ENCODE measurements at places on chromosomes 7 and 10.

- no peak for DNase-seq
Observed at GRCh38 chr10:91907914-91908336, 1.4 kb downstream of the FGFBP3 start.

- DNase-seq, result no peak
Observed at GRCh38 chr10:11625019-11625735, 13.7 kb upstream of the USP6NL start.

DNA sequence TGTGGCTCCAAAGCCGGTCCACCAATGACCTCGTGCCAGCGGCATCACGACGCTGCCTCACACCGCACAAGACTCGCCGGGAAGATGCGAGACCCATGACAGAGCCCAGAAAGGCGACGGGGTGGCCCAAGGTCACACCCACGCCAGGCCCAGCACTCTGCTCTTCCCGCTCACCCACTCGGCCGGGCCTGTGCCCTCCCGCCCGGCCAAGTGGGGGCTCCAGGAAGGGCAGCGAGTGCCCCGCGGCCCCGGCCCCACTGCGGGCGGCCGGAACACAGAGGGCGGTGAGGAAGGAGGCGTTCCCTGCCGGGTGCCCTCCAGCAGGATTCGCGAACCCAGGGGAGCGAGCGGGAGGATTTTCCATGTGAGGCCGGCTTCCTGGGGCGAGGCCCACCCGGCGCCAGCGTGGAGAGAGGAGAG lies 56.3 kb downstream of the PDGFA start:
- no peak for DNase-seq

- no peak for DNase-seq
Observed at GRCh38 chr10:132414402-132415016, 17.5 kb downstream of the PWWP2B start.

DNA sequence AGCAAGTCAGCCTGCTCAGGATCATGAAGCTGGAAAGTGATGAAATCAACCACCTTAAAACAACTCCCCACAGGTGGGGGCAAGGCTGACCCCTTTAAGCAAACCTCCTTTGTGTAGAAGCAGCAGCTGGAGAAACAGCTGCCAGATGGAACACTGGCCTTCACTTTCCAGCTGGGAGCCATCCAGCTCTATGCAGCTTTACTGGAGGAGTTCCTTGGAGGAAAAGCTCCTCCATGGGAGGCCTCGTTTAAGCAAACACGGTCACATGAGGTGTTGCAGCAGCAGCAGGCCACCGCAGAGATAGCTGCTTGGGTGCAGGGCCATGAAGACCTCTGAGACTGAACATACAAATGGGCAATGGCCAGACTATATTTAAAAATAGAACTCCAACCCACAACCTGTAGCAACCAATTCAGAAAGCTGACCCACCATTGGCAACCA lies 13.0 kb upstream of the DLG5 start:
- DNase-seq, result no peak

- no peak for DNase-seq
Observed at GRCh38 chr7:77460057-77460486, 43.9 kb upstream of the GSAP start.

DNA sequence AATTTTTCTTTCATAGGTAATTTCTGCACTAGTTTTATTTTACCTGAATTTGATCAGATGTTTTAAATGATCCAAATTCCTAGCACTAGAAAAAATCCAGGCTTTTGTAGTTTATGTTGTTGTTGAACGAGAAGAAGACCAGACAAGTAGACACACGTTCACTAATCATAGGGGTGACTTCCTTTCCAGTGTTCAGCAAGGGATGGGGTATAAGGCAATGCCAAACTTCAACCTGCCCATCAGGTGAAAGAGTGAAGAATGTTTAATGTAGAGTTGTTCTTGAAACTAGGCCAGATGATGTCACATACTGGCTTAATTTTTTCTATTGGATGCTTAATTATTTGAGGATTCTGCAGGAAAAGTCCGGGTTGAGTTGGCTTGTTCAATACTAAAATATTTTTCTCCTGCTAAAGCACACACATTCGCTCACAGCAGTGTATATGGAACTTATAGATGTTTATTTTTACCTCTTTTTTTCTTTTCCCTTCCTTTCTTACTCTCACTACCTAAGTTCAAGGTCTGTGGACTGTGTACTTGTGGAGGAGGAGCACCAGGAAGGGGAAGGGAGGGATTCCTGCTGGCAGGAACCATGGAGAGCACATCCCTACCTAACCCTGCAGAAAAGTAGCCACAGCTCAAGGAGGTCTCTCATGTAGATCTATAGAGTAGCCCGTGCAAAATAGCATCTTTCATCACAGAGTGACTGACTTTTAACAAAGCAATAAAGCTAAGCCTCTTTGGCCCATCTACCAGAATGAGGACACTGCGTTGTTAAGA lies 23.1 kb upstream of the AKR1E2 start:
- DNase-seq, result no peak

GRCh38 chr7:1232623-1233332 lies at the start of gene UNCX:
UNCX (plus strand) TSS chr7:1232872; CDS start chr7:1233018, 146 bp downstream.
- no peak for DNase-seq

DNA sequence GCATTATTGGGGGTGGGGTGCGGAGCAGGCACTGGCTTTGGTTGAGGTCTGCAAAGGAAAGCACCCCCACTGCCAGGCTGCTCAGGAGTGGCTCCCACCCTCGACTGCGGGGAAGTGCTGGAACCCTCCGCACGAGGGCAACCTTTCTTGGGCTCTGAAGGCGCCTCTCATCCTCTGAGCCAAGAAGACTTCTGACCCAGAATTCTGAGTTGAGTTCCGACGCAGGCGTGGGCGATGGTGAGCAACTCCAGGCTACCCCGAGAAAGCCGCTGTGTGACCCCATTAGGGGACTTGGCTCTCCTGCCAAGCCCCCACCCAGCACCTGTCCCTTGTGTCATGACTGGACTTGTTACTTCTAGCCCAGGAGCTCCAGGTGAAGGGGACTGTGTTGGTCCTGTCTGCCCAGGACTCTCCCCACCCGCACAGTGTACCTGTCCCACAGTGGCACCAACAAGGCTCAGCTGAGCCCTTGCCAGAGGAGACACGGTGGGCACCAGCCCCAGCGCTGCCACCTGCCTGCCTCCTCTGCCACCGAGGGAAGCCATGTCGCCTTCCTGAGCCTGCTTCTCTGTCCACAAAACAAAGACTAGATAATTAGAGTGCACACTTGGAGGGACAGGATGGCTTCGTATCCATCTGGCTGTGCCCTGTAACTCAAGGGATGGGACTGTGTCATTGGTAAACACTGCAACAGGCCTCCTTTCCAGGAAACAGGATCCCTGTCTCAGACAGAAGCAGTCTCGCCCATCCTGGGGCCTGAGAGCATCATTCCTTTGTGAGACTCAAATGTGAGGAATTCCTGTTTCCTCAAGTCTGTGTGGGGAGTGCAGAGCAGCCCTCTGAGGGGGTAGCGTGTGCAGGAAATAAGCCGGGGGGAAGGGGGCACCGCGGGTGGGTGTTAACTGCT lies 128.8 kb downstream of the LHPP start:
- DNase-seq, result no peak

DNA sequence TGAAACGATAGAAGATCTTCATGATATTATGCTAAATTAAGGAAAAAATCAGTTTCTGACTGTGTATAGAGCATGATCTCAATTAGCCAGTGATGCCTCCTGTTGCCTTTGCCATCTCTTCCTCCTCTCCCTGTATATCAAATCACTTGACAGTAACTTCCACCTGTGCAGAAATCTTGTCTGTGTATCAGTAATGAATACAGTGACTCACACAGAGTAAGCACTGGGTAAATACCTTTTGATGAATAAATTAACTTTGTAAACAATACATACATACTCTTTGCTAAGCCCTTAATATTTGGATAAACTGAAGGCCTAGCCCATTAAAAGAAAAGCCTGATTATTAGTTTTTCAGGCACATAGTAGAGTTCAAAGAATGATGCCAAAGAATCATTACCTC lies 610.6 kb upstream of the NRP1 start:
- no peak for DNase-seq

GRCh38 chr7:2273866-2274265 lies 31.8 kb downstream of the NUDT1 start:
- DNase-seq, result no peak

DNA sequence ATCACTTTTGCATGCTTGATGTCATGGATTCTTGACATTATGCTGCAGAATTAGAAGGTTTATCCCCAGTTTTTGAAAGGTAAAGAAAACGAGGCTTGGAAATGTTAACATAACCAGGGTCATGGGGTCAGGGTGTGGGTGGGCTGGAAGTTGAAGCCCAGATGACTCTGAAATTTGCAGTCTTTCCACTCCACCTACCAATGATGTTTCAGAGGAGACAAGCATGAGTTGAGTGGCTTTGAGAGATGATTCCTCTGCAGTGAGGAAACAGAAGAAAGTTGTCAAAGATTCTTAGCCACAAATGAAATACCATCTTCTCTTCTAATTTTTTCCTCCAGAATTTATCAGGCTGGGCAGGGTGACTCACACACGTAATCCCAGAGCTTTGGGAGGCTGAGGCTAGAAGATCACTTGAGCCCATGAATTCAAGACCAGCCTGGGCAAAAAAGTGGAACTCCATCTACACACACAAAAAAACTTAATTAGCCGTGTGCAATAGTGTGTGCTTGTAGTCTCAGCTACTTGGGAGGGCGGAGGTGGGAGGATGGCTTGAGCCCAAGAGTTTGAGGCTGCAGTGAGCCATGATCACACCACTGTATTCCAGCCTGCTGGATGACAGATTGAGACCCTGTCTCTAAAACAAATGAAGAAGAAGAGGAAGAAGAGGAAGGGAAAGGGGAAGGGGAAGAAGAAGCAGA lies 239.1 kb upstream of the AUTS2 start:
- DNase-seq, result no peak

DNA sequence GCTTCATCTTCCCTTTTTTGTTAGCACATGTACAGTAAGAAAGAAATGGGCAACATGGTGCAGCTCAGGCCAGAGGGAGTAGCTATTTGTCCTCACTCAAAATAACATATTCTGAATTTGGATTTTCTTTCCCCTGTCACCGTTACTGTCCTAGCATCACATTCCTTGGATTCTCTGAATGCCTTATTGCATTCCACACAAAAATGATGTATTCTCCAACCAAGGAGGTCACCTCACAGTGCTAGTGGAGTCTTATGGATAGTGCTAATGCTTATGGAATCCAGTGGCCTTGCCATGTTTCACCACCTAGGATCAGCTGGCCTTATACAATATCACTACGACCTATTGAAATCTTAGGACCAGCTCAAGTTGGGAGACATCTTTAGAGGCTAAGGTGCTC lies 7.2 kb downstream of the PRSS58 start:
- DNase-seq, result no peak

DNA sequence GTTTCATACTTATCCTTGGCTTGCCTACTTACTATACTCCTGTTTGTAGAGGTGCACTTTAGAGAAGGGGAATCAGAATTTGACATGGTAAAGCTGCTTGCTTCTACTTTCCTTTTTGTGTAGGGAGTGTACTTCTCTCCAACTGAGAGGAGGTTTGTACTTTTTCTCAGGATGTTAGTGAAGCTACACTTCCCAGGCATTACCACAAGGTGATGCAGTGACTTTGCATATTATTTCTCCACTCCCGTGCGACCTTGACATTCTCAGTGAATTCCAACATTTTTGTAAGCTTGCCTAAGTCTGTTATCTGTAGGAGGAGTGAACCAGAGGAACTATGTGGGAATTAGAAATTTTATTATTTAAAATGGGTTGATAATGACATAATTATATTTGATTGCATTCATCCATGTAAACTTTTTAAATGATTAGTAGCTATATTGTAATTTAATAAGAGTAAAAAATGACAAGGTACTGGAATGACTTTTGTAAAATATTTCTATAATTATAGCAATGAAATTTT lies 5.2 kb downstream of the TAX1BP1 start:
- DNase-seq, result no peak

DNA sequence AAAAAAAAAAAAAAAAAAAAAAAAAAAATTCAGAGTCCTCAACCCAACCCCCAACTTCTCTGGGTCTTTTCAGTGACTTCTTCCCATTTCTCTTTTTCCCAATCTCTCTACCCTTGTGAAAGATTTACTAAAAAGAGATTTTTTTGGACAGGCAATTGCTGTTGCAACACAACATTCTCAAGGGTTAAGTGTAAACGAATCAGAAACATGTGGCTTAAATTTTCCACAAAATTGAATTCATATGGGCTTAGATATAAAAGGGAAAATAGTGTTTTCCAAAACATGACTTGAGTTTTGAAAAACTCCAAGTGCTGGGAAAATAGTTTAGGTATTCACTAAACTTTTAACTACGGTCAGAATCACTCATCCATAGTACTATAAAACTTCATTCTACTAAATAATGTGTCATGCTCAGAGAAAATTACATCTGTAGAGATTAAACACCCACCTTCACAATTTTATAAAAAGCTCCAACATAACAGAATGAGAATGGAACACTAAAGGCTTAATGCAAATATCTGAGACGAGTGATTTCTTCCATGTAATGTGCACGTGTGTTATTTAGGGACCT lies 643.1 kb downstream of the PARD3 start:
- no peak for DNase-seq

GRCh38 chr7:106484562-106484961 lies 176.4 kb downstream of the CCDC71L start:
- DNase-seq, result no peak

GRCh38 chr10:99976886-99977665 lies 32.7 kb downstream of the DNMBP start:
- DNase-seq, result no peak

DNA sequence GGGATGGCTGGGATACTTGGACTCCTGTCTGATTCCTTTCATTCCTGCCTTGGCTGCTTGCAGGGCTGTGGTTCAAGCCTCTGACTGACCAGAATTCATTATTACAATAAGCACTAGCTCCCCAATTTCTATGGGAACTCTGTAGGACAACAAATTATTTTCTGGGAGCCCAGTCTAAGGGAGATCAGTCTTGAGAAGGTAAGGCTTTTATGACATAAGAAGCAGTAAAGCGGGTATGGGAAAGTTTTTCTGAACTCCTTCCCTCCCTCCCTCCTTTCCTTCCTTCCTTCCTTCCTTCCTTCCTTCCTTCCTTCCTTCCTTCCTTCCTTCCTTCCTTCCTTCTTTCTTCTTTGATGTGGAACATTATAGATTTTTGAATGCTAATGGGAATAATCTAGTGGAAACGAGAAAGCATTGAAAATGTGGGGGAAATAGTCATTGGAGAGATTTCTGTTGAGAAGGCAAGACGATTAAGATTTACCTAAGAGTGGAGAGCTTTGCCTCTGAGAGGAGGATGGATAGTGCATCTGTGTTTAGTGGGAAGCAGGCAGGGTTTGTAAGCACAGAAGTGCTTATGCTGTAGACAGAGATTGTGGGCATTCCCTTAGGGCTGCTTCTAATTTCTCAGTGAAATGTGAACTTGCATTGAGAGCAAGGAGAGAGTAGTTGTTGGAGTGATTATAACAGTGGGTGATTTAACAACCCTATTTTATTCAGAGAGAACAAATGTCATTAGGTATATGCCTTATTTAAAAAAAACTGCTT lies 201.5 kb downstream of the DNAJB9 start:
- no peak for DNase-seq

- DNase-seq, result no peak
Observed at GRCh38 chr7:88759230-88760135, at the start of gene ZNF804B. ZNF804B (plus strand) TSS chr7:88759700; CDS start chr7:88759977, 277 bp downstream.

- no peak for DNase-seq
Observed at GRCh38 chr7:90067171-90067570, 87.1 kb upstream of the STEAP1 start.

- no peak for DNase-seq
Observed at GRCh38 chr7:5635461-5636445, 145.7 kb downstream of the RNF216 start.

- DNase-seq, result no peak
Observed at GRCh38 chr10:111261081-111261615, 184.3 kb downstream of the ADRA2A start.

GRCh38 chr7:49091089-49091488 lies 166.7 kb downstream of the CDC14C start:
- no peak for DNase-seq
